Mucosa of gallbladder (tissue), 1 donor: ENCODE measurements at places on chromosomes 13 and 19. TPM values are rescaled to one million over a fixed set of nuclear protein-coding genes. Genes with fewer than 3 reads are reported as not detected.

Gene SLC15A1
- total RNA-seq, result 140 TPM

GRCh38 chr19:29566496-29567054 is 39.5 kb upstream of the POP4 start:
- no peak for DNase-seq

DNA sequence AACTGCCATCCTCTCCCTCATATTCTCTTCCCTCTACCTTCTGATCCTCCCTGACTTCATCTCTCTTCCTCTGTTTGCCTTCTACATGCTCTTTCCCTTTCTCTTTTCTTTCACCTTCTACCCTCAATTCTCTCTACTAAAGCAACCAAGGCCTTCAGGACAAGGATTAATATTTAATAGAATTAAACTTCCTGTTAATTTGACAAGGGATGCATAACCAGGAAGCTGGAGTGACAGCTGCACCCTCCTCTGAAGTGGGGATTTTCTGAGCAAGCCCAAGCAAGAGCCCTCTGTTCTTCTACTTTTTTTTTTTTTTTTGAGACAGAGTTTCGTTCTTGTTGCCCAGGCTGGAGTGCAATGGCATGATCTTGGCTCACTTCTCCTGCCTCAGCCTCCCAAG is 63.4 kb upstream of the MED4 start:
- no peak for DNase-seq

DNA sequence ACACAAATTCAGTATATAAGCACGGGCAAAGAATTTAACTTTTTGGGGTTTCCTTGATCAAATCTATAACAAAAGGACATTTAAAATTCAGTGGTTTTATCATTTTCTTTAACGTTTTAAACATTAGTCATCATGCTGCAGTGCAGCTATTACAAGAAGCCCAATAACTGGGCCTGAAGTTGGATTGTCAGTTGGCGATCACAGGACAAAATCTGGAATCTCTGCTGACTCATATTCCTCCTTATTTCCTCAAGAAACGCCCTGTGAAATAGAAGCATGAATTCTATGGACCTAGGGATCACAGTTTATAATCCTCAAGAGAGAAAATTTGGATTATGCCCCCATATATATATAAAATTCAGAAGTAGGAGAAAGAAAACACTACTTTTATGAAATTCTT is 971.6 kb upstream of the MIR17HG start:
- DNase-seq, result no peak

GRCh38 chr19:45955905-45956608 is 17.6 kb downstream of the NOVA2 start:
- DNase-seq, result peak; percentile 30

Gene ZFR2
- 0.55 TPM for total RNA-seq

- no peak for DNase-seq
These were observed 2269.2 kb upstream of the PCDH20 start for GRCh38 chr13:63684822-63685221.

Gene ZNF264
- total RNA-seq, result 50.4 TPM

Gene TUBA3C
- not detected for total RNA-seq

- DNase-seq, result peak; percentile 47
These were observed 277.8 kb downstream of the FOXO1 start for GRCh38 chr13:40388617-40389016.

- no peak for DNase-seq
These were observed 16.4 kb downstream of the FPR3 start for GRCh38 chr19:51811344-51811743.

DNA sequence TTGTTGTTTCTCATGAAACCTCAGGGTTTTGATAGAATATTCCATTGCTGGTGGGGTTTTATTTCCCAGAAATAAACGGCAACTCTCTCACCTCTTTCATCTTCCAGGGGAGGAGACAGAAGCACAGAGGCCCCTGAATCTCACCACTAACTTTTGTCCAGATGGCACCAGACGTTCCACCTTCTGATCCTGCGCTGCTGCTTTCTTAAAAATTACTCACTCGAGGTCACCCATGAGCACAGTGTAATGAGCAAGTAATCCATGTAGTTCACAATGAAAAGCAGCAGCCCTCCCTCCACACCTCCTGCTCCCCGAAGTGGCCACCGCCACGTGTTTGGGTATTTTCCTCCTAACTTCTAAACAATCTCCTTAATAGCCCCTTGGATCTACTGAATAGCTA is 51.3 kb downstream of the TEX29 start:
- DNase-seq, result no peak

DNA sequence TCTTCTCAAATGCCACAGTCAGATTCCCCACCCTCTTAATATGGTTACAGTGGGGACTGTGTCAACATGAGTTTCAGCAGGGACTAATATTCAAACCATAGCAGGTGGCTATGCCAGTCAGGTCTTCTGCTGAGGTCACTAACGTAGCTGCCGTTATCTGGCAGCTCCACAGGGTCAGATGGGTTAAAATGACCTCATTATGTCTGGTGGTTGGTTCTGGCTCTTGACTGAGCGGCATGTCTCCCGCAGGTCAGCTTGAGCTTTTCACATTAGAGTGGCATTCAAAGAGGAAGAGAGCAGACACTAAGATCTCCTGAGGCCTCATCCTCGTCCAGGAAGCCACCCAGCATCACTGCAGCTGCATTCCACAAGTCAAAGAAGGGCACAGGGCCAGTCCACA is 21.4 kb upstream of the IPO5 start:
- DNase-seq, result no peak

Gene ZNF726
- total RNA-seq, result 5.2 TPM

GRCh38 chr19:11422163-11423065 is 3.3 kb upstream of the RGL3 start:
- DNase-seq, result peak; percentile 84

DNA sequence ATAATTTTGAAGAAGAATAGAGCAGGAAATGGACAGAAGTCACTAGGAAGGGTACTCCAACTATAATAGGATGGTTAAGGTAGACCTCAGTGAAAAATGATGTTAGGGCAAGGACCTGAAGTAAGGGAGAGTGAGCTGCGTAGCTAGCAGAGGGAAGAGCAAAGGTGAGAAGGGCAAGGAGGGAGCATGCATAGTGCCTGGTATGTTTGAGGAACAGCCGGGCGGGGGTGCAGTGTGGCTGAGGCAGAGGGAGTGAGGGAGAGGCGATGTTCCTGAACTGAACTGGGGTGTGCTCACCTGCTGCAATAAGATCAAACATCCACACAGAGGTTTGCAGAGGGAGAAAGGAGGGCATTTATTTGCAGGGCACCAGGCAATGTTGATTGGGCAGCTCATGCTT is 110.4 kb downstream of the DNAJC15 start:
- no peak for DNase-seq

DNA sequence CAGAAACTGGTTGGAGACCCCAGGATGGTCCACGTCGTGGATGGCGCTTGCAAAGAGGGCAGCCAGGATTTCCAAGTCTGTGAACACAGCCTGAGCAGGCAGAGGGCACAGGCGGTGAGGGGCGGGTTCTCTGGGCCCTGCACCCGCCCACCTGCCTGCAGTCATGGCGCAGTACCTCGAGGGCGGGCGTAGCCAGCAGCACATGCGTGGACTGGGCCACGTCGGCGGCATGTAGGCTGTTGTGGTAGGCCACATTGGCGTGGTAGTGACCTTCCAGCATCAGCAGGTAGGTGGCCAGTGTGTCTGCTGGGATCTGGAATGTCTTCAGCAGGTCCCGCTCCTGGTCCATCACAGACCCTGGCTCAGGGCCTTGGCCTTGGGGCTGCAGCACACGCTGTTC is 8.1 kb downstream of the PDE4C start:
- no peak for DNase-seq

Gene PRKCG
- 0.09 TPM for total RNA-seq

DNA sequence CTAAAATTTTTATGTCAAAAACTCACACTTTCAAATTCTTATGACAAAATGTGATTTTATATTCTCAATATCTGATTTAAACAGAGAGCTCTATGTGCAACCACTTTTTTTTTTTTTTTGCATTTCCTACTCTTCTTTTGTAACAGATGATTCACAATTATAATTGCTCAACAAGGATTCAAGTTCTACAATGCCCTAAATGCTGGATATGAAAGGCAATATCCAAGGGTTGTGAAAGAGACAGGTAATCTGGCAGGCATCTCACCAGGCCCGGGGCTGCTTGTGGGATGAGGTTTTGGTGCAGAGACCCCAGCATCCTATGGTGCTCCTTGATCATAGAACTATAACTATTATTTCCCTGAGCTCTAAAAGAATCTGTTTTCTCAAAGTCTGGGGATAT is 363.6 kb upstream of the NBEA start:
- DNase-seq, result no peak

DNA sequence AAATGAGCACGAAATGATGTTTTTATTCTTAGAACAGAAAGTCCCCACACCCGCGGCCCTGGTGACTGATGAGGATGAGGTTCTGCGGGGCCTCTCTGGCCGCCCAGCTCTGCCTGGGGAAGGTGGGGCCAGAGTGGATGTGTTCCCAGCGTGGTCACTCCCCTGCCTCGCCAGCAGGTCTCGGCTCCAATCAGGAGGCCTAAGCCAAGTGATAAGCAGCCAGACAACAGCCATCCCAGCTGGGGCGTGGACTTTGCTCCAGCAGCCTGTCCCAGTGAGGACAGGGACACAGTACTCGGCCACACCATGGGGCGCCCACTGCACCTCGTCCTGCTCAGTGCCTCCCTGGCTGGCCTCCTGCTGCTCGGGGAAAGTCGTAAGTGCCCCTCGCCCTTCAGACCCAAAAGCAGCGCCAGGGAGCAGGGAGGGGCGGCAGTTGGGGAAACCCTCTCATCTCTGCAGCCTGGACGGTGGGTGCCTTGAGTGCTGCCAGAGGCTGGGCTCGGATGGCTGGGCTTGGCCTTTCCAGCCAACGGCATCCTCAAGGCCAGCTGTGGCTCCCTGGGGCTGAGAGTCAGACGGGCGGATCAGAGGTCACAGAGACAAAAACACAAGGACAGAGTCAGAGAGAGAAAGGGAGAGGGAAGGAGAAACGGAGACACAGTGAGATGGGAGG is at the start of gene F10:
Gene F10 (plus strand): TSS at position 250 of the 676 bp plus-strand sequence. CDS start 57 bp downstream, at position 307.
- peak; percentile 78 for DNase-seq

Gene ADGRE3
- not detected for total RNA-seq

Gene C19orf85
- not detected for total RNA-seq

GRCh38 chr13:20489185-20489820 is 36.4 kb downstream of the CRYL1 start:
- no peak for DNase-seq

Gene SLITRK6
- 3.8 TPM for total RNA-seq

Gene PIH1D1
- total RNA-seq, result 77.9 TPM

GRCh38 chr19:3520166-3521103 is 14.3 kb downstream of the FZR1 start:
- peak; percentile 70 for DNase-seq

- DNase-seq, result no peak
These were observed 251.6 kb downstream of the KCTD12 start for GRCh38 chr13:76634431-76635191.

GRCh38 chr19:43438291-43439031 is 23.8 kb downstream of the TEX101 start:
- DNase-seq, result peak; percentile 36

Gene HNRNPA1L2
- total RNA-seq, result 3.9 TPM

Gene SPACA4
- not detected for total RNA-seq

GRCh38 chr19:40813182-40813581 is 14.2 kb downstream of the EGLN2 start:
- DNase-seq, result no peak

Gene CYP4F22
- 0.17 TPM for total RNA-seq

- DNase-seq, result no peak
These were observed 69.5 kb downstream of the ZNF723 start for GRCh38 chr19:22901431-22902130.

- DNase-seq, result no peak
These were observed 224.7 kb downstream of the ZIC5 start for GRCh38 chr13:99746637-99747402.

GRCh38 chr19:3691372-3691716 is 8.9 kb downstream of the PIP5K1C start:
- DNase-seq, result no peak

GRCh38 chr19:17677002-17677401 is 11.2 kb downstream of the UNC13A start:
- DNase-seq, result no peak

DNA sequence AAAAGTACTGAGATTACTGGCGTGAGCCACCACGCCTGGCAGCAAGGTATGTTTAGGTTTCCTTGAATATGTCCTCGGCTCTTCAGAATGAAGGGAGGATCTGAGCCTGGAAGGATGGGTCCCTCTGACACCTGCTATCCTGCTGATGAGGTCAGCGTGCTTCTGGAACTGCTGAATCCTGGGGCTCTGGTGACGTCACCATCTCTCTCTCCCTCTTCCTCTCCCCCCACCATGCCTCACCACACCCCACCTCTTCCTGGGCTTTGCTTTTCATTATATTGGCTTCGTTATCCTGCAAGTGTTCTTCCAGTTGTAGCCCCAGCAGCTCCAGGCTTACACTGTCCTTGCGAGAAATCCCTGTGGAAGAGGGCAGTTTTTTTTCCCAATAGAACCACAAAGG is 49.8 kb downstream of the CCNE1 start:
- no peak for DNase-seq

Gene FREM2
- 16.0 TPM for total RNA-seq

- no peak for DNase-seq
These were observed 362.2 kb upstream of the PCDH20 start for GRCh38 chr13:61777899-61778298.

GRCh38 chr13:52414963-52415362 is 9.0 kb upstream of the THSD1 start:
- no peak for DNase-seq

- DNase-seq, result no peak
These were observed 583.7 kb upstream of the SPRY2 start for GRCh38 chr13:80924596-80924995.
